Upper lobe of right lung (tissue), 1 donor: ENCODE measurements at places on chromosomes 7 and 10. TPM values are rescaled to one million over a fixed set of nuclear protein-coding genes. Genes with fewer than 3 reads are reported as not detected.

CALML5 gene
- not detected for total RNA-seq

C10orf67 gene
- 1.6 TPM for total RNA-seq

COL1A2 gene
- 321 TPM for total RNA-seq

TMEM26 gene
- 0.46 TPM for total RNA-seq

TRIL gene
- total RNA-seq = 6.5 TPM

EMX2 gene
- not detected for total RNA-seq

ADRB1 gene
- 18.6 TPM for total RNA-seq

HOXA5 gene
- total RNA-seq = 16.0 TPM

KEL gene
- 0.87 TPM for total RNA-seq

SMO gene
- 4.0 TPM for total RNA-seq

TAS2R3 gene
- 1.6 TPM for total RNA-seq

HKDC1 gene
- total RNA-seq = 9.6 TPM

POMZP3 gene
- total RNA-seq = 12.0 TPM

SPDYE6 gene
- total RNA-seq = not detected

SH2D4B gene
- total RNA-seq = 0.43 TPM

ANKMY2 gene
- 12.3 TPM for total RNA-seq

C7orf33 gene
- total RNA-seq = not detected

ZNF727 gene
- 5.5 TPM for total RNA-seq

SSC4D gene
- 1.1 TPM for total RNA-seq

- no peak overlapping the region for H3K27ac ChIP-seq
- H3K27me3 ChIP-seq = no peaks in the 10 kb centered on the region
- DNase-seq = no peak
- no peak overlapping the region for H3K4me3 ChIP-seq
Measured at GRCh38 chr10:1344408-1344807, 288.2 kb downstream of the WDR37 start.

GRCh38 chr7:33809228-33809627 lies 96.1 kb upstream of the BMPER start:
- H3K36me3 ChIP-seq = no peaks in the 10 kb centered on the region
- no peaks in the 10 kb centered on the region for H3K27me3 ChIP-seq
- no peak overlapping the region for H3K4me3 ChIP-seq
- DNase-seq = no peak
- H3K27ac ChIP-seq = no peak overlapping the region

GRCh38 chr7:49522111-49522510 lies 251.3 kb upstream of the VWC2 start:
- no peak overlapping the region for H3K4me3 ChIP-seq
- no peaks in the 10 kb centered on the region for H3K4me1 ChIP-seq
- H3K27ac ChIP-seq = no peak overlapping the region
- H3K27me3 ChIP-seq = no peaks in the 10 kb centered on the region
- no peak for DNase-seq
- H3K36me3 ChIP-seq = no peaks in the 10 kb centered on the region

DNA sequence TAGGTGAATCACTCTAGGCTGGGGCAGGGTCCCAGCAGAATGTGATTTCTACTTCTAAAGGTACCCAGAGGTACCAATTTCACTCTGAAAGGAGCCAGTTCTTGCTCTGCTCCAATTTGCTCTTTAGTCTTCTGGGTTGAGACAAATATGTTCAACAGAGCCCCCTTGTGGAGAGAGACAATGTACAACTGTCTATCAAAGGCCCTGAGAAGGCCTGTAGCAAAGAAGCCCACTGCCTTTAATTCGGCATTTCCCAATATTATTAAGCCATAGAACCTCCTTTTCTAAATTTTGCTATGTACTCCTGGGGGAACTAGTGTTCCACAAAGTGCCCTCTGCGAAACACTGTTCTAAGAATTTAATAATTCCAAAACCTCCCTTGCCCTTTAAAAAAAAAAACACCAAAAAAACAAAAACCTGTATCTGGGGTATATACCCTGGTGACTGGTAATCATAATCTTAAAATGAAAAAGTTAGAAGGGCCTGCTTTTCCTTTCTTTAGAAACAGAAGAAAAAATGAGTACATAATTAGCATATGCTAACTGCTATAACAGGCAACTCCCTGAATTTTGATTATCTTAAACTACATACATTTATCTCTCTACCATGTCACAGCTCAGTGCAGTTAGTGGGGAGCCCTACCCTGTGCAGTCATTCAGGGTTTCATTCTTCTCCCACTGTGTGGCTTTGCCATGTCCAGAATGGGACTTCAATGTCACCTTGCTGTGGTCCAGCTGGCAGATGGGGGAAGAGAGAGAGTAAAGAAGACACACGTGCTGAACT lies 160.9 kb upstream of the BMPER start:
- no peaks in the 10 kb centered on the region for H3K27me3 ChIP-seq
- no peak for DNase-seq
- H3K36me3 ChIP-seq = no peaks in the 10 kb centered on the region
- H3K4me3 ChIP-seq = no peak overlapping the region
- no peak overlapping the region for H3K27ac ChIP-seq

- H3K27ac ChIP-seq = no peak overlapping the region
- H3K4me1 ChIP-seq = peaks cover 42% of the 10 kb centered on the region
- H3K4me3 ChIP-seq = no peak overlapping the region
- peaks cover 10% of the 10 kb centered on the region for H3K36me3 ChIP-seq
- DNase-seq = no peak
Measured at GRCh38 chr10:70561558-70561957, 41.0 kb downstream of the PRF1 start.

GRCh38 chr10:101289541-101289940 lies 60.3 kb upstream of the LBX1 start:
- no peak for DNase-seq
- H3K27ac ChIP-seq = no peak overlapping the region
- peaks cover 14% of the 10 kb centered on the region for H3K4me1 ChIP-seq
- H3K27me3 ChIP-seq = peaks cover 93% of the 10 kb centered on the region
- no peaks in the 10 kb centered on the region for H3K36me3 ChIP-seq

- no peak overlapping the region for H3K27ac ChIP-seq
- H3K36me3 ChIP-seq = no peaks in the 10 kb centered on the region
- H3K27me3 ChIP-seq = no peaks in the 10 kb centered on the region
- DNase-seq = no peak
- H3K4me1 ChIP-seq = no peaks in the 10 kb centered on the region
Measured at GRCh38 chr7:138796038-138796615, 1.7 kb upstream of the TMEM213 start.

- H3K4me3 ChIP-seq = no peak overlapping the region
- no peak for DNase-seq
- H3K36me3 ChIP-seq = no peaks in the 10 kb centered on the region
- H3K27me3 ChIP-seq = no peaks in the 10 kb centered on the region
- no peaks in the 10 kb centered on the region for H3K4me1 ChIP-seq
Measured at GRCh38 chr7:123865517-123866117, 20.6 kb downstream of the HYAL4 start.

- H3K4me3 ChIP-seq = no peak overlapping the region
- no peaks in the 10 kb centered on the region for H3K4me1 ChIP-seq
- H3K27ac ChIP-seq = no peak overlapping the region
- no peak for DNase-seq
- no peaks in the 10 kb centered on the region for H3K36me3 ChIP-seq
Measured at GRCh38 chr7:155425011-155425340, 33.0 kb upstream of the EN2 start.

DNA sequence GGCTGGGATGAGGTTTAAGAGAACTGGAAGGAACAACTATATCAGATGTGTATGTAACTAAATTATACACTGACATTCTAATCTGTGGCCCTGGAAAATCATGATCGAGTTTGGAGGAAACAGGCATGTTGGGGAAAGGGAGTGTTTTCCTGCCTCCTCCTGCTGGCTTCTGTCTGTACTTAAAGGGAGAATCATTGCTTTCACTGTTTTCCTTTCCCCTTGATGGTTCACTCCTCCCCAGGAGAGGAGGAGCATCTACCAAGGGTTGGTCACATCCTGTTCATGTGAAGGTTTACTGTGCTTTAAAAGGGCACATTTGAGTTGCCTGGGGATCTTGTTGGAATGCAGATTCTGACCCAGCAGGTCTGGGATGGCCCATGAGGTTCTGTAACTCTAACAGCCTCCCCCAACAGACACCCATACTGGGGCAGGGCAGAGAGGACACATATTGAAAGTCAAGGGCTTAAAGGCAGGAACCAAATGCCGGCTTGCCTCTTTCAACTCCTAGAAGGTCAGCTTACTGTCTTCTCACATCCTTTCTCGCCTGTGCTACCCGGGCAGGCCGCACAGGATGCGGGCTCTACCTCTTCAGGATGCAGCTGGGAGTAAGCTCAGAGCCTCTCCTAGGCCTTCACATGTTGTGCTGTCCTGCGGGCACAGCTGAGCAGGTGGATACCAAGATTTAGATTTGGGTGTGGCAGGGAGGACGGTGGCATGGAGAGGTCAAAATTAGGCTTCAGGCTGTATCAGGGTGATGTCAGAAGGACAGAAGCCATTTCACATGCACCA lies 694.8 kb downstream of the KCNMA1 start:
- H3K27ac ChIP-seq = no peak overlapping the region
- DNase-seq = no peak
- H3K4me1 ChIP-seq = no peaks in the 10 kb centered on the region
- H3K36me3 ChIP-seq = no peaks in the 10 kb centered on the region

- no peaks in the 10 kb centered on the region for H3K36me3 ChIP-seq
- H3K27me3 ChIP-seq = no peaks in the 10 kb centered on the region
- H3K27ac ChIP-seq = no peak overlapping the region
- no peak overlapping the region for H3K4me3 ChIP-seq
- no peak for DNase-seq
- H3K4me1 ChIP-seq = no peaks in the 10 kb centered on the region
Measured at GRCh38 chr7:83947260-83947659, 247.3 kb downstream of the SEMA3A start.

DNA sequence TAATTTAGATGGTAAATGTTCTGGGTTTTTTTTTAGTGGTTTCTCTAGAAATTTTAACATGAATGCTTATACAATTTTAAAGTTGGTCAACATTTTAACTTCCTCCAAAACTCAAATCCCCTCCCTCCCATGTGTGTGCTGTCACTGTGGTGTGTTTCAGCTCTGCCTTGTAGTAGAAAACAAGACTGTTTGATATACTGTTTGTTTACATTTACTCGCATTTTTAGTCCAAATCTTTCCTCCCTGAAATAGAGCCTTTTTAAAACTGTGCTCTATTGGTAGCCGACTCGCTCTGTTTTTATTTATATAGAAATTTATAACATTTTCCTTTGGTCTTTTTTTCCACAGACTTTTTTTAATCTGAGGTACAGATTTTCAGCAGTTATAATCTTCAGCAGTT lies 19.3 kb downstream of the PROSER2 start:
- peaks cover 12% of the 10 kb centered on the region for H3K4me1 ChIP-seq
- no peaks in the 10 kb centered on the region for H3K27me3 ChIP-seq
- H3K27ac ChIP-seq = no peak overlapping the region
- no peak overlapping the region for H3K4me3 ChIP-seq
- H3K36me3 ChIP-seq = no peaks in the 10 kb centered on the region

DNA sequence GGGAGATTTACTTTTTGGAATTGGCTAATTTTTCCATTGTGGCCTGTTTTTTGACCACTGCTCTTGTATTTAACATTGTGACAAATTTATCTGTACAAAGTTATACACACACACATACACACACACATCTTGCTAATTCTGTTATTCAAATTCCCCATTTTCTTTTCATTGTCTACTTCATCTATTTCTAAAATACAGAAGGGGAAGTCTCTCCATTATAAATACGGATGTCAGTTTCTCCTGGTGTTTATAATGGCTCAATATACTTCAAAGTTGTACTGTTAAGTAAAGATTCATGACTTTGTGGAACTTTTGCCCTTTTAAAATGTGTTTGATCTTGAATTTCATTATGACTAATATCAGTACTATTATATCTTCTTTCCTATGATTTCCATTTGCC lies 81.0 kb downstream of the CNOT4 start:
- H3K4me1 ChIP-seq = no peaks in the 10 kb centered on the region
- no peaks in the 10 kb centered on the region for H3K36me3 ChIP-seq
- H3K27me3 ChIP-seq = no peaks in the 10 kb centered on the region
- no peak overlapping the region for H3K27ac ChIP-seq

GRCh38 chr7:16068183-16068582 lies 353.2 kb downstream of the CRPPA start:
- H3K27ac ChIP-seq = peak overlapping the region; percentile 19
- no peak overlapping the region for H3K4me3 ChIP-seq
- no peaks in the 10 kb centered on the region for H3K27me3 ChIP-seq
- H3K4me1 ChIP-seq = peaks cover 17% of the 10 kb centered on the region
- no peak for DNase-seq
- H3K36me3 ChIP-seq = no peaks in the 10 kb centered on the region

GRCh38 chr7:151694828-151695580 lies 175.3 kb upstream of the RHEB start:
- no peaks in the 10 kb centered on the region for H3K36me3 ChIP-seq
- H3K27ac ChIP-seq = peak overlapping the region; percentile 24
- H3K4me1 ChIP-seq = peaks cover 17% of the 10 kb centered on the region
- no peaks in the 10 kb centered on the region for H3K27me3 ChIP-seq
- DNase-seq = no peak

DNA sequence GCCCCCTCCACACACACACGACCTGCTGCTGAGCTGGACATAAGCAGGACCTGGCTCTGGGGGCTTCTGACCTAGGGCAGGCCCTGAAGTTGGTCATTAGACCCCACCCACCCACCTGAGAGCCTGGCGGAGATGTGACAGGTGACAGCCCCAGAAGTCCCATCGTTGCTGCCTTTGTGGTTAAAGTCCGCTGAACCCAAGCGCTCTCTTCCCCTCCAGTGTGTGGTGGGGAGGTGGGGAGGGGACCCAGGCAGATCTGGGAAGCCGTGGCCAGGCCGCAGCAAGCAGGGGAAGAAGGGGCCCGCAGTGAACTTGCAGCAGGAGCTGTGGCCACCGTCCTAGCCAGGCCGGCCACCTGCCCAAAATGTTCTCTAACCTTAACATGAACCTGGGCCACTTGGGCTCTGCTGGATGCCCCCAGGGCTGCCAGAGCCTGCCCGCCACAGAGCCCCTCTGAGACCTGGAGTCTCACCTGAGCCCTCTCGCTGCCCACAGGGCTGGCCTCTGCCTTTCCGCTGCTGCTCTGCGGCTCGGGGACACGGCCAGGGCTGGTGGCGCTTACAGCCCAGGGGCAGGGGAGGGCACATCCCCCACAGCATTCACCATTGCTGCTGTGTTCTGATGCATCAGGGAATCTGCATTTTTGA lies 65.1 kb downstream of the LHPP start:
- no peak overlapping the region for H3K4me3 ChIP-seq
- H3K4me1 ChIP-seq = peaks cover 17% of the 10 kb centered on the region
- no peaks in the 10 kb centered on the region for H3K27me3 ChIP-seq
- no peaks in the 10 kb centered on the region for H3K36me3 ChIP-seq
- no peak for DNase-seq

- H3K36me3 ChIP-seq = no peaks in the 10 kb centered on the region
- no peak overlapping the region for H3K4me3 ChIP-seq
- H3K27me3 ChIP-seq = peaks cover 9% of the 10 kb centered on the region
- DNase-seq = peak; percentile 72
Measured at GRCh38 chr10:2839081-2839725, 228.1 kb upstream of the PFKP start.

GRCh38 chr7:37659971-37660565 lies 23.5 kb upstream of the GPR141 start:
- no peaks in the 10 kb centered on the region for H3K36me3 ChIP-seq
- no peak overlapping the region for H3K4me3 ChIP-seq
- H3K27me3 ChIP-seq = no peaks in the 10 kb centered on the region
- DNase-seq = no peak
- no peaks in the 10 kb centered on the region for H3K4me1 ChIP-seq
